ENCODE measurements at places on chromosomes 5 and 9.
A peak's percentile ranks its signal among the peaks of the same experiment; 100 is the strongest.

DNA sequence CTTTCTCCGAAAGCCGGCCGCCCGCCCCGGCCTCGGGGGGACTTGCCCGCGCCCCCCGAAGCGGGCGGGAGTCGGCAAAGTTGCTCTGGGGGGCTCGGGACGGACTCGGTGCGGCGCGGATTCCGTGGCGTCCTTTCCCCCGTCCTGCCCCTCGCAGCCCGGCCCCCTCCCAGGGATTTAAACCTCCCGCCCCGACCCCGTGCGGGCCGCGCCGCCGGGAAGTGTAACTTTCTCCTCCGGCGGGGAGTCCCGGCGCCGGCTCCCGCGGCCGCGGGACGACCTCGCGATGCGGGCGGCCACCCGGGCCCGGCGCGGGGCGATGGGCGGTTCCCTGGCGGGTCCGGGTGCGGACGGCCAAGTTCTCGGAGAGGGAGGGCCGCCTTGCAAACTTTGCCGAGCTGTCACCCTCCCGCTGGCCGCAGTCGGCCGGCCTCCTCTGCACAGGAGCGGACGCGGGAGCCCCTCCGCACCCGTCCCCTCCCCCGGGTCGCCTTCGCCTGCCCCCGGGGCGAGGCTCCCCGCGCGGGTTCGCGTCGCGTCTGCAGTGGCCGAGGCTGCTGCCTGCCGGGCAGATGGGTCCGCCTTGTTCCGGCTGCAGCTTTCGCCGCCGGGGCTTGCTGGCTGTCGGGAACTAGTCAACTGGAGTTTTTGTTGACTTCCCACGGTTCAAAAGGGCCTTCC lies 732 bp downstream of the PBX3 start:
- peak; percentile 22 for DNase-seq

DNA sequence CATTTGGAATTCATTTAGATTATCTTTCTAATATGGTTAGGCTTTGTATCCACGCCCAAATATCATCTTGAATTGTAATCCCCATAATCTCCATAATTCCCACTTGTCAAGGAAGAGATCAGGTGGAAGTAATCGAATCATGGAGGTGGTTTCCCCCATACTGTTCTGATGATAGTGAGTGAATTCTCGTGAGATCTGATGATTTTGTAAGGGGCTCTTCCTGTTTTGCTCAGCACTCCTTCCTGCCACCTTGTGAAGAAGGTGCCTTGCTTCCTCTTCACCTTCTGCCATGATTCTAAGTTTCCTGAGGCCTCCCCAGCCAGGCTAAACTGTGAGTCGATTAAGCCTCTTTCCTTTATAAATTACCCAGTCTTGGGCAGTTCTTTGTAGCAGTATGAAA lies 527.5 kb upstream of the ARRDC3 start:
- peak; percentile 63 for DNase-seq

DNA sequence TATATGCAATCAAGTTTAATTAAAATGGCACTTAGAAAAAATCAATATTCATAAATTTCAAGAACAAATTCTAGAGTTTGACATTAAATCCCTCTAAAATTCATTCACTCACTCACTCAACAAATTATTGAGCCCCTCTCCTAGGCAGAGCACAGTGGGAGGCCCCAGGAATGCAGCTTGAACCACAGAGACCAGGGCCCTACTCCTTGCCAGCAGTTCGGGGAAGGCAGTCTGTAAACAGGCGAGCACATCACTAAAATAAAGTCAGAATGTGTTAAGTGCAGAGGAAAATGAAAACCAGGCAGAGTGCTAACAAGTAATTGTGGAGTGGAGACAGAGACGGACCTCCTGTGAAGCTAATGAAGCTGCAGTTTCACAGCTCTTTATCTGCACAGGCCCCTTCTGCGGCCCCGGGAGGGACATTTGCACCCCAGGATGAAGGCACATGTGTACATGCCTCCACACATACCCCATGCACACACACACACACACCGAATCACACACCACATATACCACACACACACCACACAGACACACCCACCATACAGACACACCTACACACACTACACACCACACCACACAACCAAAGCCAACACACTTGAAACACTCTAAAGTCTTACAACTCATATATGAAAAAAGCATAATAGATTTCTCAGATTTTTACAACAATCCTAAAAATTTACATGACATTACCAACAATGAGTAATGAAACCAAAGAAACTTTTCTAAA lies 40.5 kb downstream of the BHMT start:
- DNase-seq: no peak

- DNase-seq: no peak
Measured at GRCh38 chr9:16982780-16983310, 112.4 kb upstream of the BNC2 start.

DNA sequence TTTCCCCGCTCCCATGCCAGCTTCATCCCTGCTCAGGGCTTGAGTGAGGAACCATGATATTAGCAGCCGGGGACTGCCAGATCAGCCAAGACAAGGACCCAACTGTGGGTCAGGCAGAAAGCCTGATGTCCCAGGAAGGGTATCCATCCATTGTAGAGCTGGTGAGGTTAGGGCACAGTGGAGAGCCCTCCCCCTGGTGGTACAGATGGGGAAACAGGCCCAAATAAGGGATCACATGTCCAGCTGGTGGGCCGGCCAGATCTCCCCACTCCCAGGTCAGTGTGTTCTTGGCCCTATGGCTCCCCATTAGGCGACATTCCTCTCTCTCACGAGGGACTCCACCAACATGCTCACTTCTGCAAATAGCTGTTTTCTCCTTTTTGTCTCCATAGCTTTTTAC lies 9.0 kb downstream of the CDX1 start:
- DNase-seq: peak; percentile 49

DNA sequence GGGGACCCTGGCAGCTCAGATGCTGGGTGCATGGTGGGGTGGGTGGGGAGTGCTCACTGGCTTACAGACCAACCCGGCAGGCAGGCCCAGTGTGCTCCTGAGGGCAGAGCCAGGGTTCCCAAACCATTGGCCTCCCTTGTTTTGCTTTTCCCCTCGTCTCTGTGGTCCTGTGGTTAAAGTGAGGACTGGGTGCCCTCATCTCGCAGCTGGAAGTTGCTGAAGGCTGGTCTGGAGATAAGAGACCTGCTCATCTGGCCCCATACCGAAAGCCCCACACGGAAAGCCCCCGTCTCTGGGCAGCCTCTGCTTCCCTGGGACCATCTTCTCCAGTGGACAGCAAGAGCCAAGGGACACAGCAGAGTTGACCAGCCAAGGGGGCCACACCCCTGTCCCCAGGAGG lies 9.8 kb upstream of the NACC2 start:
- no peak for DNase-seq

- no peak for DNase-seq
Measured at GRCh38 chr9:6525326-6526045, 112.5 kb downstream of the UHRF2 start.

GRCh38 chr5:95007921-95008597 lies 276.8 kb downstream of the MCTP1 start:
- DNase-seq: no peak

DNA sequence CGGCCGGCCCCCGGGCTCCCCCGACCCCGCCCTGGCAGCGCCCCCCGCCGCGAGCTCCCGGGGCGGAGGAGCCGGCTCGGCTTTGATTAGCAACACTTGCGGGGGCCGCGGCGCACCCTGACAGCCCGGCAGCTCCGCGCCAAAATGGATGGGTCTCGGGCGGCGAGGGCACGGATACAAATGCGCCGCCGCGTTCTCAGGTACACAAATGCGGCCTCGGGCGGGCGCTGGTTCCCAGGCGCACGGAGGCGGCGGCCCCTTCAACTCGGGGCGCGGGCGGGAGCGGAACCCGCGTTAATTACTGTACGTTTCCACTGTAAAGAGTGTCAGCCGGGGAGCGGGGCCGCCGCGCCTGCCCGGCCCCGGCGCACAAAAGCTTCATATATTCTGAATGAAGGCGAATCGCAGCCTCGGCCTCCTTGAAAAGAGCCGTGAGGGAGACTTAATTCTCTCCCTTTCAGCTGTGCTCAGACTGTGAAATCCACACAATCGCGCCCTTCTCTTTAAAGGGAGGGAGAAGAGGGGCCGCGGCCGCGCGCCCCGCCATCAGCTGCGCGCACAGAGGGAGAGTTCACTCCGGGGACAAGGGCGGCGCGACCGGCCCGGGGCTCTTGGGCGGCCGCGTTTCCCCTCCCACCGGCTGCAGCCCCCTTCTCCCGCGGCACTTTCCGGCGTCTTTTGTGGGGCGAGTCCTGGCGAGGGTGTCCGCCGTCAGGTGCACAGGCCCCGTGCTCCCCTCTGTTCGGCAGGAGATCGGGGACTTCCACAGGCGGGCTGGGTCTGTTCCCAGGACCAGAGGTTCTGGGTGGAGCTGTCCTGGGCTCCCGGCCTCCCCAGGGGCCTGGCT lies 27.0 kb downstream of the MSX2 start:
- no peak for DNase-seq

DNA sequence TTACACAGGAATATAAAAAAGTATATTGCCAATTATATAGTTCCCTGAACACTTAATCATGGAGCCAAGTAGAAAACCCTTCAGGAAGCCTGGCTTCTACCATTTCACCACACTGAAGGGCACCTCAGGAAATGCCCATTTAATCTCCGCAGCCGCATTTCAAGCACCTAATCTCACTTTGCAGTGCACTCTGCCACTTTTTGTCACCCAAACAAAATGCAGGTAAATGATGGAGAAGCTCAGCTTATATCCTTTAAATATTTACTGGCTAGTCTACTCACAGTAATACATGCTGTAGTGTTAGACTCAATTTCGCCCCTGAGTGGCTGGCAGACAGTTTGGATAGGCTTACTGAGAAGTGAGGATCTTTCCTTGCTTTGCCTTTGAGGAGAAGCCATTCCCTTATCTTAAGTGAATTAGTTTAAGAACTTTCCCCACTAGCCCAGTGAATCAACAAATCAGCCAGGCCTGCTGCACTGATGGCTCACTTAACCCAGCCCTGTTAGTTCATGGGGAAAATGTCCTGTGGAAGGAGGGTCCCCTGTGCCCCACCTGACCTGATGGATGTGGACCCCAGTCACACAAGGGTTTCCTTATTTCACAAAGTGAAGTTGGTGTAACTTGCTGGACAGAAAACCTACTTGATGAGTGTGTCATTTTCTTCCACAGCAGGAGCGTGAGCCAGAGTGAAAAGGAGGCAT lies 209.7 kb downstream of the CAAP1 start:
- no peak for DNase-seq

DNA sequence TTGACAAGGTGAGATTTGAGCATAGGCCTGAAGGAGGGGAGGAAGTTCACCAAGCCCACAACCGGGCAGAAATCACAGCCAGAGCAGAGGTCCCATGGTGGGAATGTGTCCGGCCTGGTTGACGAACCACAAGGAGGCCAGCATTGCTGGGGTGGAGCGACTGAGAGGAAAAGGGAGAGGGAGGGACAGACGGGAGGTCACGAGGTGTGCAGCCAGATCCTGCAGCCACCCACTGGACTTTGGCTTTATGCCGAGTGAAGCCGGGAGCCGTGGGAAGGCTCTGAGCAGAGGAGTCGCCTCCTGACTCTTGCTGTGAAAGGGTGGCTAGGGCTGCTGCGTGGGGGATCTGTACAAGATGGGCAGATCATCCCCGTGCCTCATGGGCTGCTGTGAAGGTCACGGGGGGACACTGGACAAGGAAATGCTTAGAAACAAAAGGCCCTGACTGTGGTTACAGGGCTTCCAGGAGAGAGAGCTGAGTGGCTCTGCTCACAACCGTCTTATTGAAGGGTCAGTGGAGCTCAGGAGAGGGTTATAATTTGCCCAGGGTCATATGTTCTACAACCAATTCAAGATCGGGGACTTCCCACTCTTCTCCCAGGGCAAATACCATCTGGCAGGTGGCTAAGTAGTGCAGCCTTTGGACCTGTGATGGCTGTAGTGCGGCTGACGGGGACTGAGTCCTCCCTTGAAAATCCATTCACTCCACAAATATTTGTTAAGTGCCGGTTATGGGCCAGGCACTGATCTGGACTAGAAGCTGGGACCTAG lies 15.6 kb upstream of the CD74 start:
- no peak for DNase-seq

GRCh38 chr5:35316611-35317274 lies 86.5 kb upstream of the PRLR start:
- DNase-seq: no peak

GRCh38 chr5:121841892-121842291 lies 9.8 kb upstream of the FTMT start:
- no peak for DNase-seq

DNA sequence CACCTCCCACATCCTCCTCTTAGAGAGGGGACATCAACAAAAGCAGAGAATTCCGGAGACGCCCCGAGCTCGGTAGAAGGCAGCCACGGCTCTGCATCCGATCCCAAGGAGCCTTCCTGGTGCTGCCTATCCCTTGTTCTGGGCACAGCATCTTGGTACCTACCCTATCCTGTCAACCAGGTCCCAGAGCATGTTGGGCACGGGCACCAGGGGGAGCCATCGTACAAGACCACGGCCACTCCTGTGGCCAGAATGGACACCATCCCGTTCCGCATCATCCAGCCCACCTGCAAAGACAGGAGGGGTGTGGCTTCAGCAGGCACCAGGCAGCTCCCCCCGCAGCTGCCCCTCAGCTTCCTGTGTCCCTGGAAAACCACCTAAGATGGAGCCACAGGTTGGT lies 62.7 kb upstream of the ZNF354A start:
- peak; percentile 38 for DNase-seq

DNA sequence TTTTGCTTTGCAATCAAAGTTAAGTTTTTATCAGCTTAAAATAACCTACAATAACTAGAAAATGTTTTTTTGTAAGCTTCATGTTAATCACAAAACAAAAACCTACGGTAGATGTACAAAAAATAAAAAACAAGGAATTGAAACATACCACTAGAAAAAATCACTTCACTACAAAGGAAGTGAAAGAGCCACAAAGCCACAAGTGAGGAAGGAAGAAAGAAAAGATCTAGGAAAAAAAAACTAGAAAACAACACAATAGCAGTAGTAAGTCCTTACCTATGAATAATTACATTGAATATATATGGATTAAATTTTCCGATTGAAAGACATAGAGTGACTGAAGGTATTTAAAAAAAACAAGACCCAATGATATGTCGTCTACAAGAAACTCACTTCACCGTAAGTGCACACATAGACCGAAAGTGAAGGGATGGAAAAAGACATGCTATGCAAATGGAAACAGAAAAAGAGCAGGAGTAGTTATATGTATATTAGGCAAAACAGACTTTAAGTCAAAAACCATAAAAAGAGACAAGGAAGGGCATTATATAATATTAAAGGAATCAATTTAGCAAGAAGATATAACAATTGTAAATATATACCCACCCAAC lies 13.4 kb upstream of the ZDHHC21 start:
- DNase-seq: peak; percentile 11

- no peak for DNase-seq
Measured at GRCh38 chr9:11546231-11546630, 933.4 kb upstream of the PTPRD start.

GRCh38 chr5:124419531-124419930 lies 326.9 kb downstream of the ZNF608 start:
- peak; percentile 30 for DNase-seq

GRCh38 chr5:131533836-131534235 lies 101.2 kb downstream of the RAPGEF6 start:
- peak; percentile 26 for DNase-seq

All from NAMALWA (cell line).